Hypothalamus (tissue), 51 donors: ENCODE measurements at places on chromosomes 12 and 14.

- DNase-seq = peak; percentile 23
Observed at GRCh38 chr12:67650388-67651131, 2.0 kb downstream of the DYRK2 start.

- DNase-seq = no peak
Observed at GRCh38 chr12:50659690-50660424, 104.0 kb upstream of the ATF1 start.

GRCh38 chr12:89593233-89593632 is 67.4 kb upstream of the POC1B start:
- DNase-seq = no peak

GRCh38 chr12:40643976-40644375 is 48.3 kb upstream of the CNTN1 start:
- no peak for DNase-seq

DNA sequence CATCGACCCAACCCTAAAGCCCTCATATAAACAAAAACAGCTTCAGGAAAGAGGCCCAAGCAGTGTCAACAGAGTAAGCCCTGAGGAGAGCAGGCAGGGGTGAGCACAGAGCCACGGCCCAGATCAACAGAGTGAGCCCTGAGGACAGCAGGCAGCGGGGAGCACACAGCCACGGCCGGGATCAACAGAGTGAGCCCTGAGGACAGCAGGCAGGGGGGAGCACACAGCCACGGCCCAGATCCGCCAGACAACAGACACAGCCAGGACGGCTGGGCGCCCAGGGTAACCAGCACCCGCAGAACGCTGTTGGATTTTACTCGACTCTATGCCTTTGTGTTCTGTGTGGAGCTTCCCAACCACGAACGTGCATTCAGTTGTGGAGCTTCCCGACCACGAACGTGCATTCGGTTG is 15.0 kb downstream of the CCDC85C start:
- no peak for DNase-seq

- DNase-seq = no peak
Observed at GRCh38 chr12:91189516-91189915, 6.9 kb upstream of the DCN start.

- DNase-seq = no peak
Observed at GRCh38 chr12:63045020-63045860, 105.8 kb downstream of the AVPR1A start.

DNA sequence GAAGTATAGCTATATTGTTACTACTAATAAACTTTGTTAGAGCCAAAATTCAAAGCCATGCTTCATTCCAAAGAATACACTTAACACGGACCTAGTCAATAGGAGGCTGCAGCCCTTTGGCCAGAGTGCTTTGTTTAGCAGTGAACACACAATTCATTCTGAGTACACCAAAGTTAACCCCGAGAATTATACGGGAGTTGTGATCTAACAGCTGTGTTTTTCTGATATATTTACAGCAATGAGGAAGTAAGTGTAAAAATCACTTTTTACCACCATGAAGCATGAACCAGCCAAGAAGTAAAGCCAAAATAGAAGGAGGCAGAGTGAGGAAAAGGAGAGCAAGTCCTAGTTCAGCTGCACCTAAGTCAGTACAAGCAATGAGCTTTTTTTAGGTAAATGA is 156.8 kb upstream of the PDE3A start:
- DNase-seq = no peak

GRCh38 chr14:79278798-79279644 is 932.3 kb downstream of the DIO2 start:
- peak; percentile 28 for DNase-seq

DNA sequence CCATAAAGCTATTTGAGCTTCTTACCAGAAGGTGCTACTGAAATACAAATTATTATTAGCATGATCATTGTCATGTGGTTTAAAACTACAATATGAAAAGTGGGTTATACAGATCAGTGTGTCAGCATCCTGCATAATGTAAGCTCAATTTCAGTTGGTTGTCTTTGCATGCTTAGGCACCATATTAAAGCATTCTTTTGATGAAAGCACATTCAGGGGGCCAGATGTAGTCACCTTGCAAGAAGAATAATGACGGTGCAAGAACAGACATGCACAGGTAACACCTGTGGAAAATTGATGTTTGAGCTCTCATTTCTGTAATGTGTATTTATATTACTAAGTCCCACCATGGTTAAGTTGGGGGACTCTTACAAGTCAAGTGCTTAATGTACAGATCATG is 123.9 kb downstream of the PAX9 start:
- DNase-seq = no peak

DNA sequence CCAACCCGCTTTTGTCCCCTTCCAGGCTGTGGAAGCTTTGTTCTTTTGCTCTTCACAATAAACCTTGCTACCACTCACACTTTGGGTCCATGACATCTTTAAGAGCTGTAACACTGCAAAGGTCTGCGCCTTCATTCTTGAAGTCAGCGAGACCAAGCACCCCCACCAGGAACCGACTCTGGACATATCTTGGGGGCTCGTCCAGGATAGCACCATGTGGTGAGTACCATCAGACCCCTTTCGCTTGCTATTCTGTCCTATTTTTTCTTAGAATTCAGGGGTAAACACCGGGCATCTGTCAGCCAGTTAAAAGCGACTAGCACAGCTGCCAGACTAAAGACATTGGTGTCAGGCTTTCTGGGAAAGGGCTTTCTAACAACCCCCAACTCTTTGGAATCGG is 137.6 kb upstream of the PPFIA2 start:
- DNase-seq = no peak

DNA sequence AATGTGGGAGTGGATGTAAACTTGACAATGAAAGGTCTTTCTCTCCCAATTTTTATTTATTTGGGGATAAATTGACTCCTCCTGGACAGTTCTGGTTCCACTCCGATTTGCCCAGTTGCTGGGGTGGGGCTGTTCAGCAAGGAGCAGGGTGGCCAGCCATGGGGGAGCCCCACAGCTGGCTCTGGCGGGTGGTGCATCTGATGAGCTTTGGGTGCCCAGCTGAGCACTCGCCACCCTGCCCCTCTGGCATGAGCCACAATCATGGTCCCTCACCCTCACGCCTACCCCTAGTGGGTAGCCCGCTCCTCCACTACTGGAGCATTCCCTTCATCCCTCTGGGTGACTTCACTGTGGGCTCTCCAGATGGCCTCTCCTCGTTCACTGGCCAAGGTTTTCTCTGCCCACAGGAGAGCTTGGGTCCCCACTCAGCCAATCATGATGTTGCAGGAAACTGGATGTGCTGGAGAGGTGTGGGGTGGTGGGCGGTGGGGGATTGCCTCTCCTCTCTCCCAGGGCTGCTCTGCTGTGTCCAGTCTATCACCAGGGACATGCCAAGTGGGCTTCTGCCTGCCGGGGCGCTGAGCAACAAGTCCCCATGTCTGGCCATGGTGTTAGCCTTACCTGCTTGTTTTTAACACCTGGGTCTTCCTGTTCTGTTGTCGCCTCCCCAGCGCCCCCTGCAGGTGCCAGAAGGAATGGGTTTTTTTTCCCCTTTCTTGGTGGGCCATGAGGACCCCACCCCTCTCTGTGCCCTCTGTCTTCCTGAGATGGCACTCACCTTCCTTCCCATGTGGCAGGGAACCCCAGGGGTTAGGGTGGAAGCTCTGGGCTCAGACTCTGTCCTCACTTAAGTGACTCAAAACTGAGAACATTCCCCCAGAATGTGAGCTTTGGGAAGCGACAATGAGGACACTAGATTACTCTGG is 3.4 kb downstream of the CYP46A1 start:
- no peak for DNase-seq

DNA sequence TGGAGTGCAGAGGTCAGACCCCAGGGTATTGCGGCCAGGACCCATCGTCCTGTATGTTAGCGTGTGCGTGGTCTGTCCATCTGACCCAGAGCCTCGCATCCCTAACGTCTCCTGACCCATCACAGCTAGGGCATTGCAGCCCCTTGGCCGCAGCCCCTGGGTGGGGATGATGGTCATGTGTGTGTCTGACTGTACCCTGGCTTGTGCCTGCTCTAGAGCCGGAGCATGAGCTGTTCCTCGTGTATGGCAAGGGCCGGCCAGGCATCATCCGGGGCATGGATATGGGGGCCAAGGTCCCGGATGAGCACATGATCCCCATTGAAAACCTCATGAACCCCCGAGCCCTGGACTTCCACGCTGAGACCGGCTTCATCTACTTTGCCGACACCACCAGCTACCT is 10.8 kb upstream of the LRP1-AS start:
- no peak for DNase-seq

DNA sequence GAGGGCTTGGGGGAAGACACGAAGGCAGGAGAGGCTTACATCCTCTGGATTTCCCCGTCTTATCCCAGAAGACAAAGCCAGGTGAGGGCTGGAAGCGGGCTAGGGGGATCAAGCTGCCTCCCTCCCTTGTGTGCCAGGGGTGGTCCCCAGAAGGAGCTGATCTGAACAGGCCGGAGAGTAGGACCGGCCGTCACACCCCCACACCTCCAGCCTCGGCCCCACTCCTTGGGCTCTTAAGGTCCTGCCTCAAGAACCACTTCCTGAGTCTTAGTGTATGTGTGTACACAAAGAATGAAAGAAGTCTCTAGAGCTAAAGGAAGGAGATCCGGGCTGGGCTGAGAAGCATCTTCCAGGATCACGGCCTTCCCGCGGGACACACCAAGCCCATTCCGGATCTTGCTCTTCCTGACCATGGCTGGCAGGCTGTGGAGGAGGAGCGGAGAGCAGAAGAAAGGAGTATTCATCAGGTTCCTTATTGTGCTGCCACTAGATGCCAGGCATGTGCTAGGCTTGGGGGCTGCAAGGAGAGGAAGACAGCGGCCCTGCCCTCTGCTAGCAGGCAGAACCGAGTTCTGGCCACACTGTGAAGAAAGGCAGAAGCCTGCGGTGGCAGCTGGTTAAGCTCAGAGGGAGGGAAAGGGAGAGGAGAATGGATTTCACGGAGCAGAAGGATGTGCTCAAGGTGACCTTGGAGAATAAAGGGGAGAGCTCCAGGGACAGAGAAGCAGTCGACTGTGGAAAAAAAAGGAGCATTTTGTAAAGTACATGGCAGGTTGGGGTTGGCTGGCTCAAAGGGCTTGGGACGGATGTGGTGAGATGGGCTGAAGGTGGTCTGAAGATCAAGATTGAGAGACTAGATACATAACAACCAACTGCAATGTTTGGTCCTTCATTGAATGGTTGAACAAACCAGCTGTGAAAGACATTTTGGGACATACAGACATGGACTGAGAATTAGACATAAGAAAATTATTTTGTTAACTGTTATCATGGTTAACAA is 1.3 kb upstream of the CD63 start:
- DNase-seq = peak; percentile 64

DNA sequence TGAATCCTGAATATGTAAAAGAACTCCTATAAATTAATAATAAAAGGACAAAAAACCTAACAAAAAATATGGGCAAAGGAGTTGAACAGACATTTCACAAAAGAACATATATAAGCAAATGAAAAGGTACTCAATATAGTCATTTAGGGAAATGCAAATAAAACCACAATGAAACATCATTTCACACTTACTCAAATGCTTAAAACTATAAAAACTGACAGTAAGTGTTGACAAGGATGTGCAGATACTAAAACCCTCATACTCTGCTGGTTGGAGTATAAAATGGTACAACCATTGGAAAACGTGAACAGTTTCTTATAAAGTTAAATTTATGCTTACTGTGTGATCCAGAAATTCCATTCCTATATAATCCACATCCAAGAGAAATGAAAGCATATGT is 247.1 kb downstream of the GXYLT1 start:
- DNase-seq = no peak
